Heart left ventricle (tissue), 16 donors: ENCODE measurements at places on chromosomes 5 and 9. TPM values are rescaled to one million over a fixed set of nuclear protein-coding genes. Genes with fewer than 3 reads are reported as not detected.

Gene BTNL8
- not detected for total RNA-seq

Gene NIPAL4
- not detected for total RNA-seq

Gene TAF11L10
- not detected for total RNA-seq

Gene TRMO
- 8.4 TPM for total RNA-seq

Gene LRRC26
- not detected for total RNA-seq

Gene SGCD
- 120 TPM for total RNA-seq

Gene HTR4
- total RNA-seq, result 1.6 TPM

Gene NMUR2
- not detected for total RNA-seq

Gene WDR38
- total RNA-seq, result not detected
